GOT3 (cell line): ENCODE measurements at places on chromosomes 13 and 19.
A peak's percentile ranks its signal among the peaks of the same experiment; 100 is the strongest.

DNA sequence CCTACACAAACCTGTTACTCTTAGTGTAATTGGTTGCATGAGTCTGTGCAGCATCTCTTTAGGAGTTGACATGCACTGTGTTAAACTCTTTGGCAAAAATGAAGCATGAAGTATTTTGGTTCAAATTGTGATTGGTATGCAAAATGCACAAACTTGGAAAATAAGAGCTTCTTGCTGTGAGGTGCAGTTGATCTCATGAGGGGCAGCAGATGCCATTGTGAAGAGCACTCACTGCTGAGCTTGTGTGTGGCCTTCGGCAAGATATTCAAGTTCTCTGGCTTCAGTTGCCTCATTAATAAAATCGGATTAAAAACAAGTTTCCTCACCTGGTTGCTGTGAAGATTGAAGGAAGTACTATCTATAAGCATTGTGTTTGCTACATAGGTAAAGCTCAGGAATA, 142.3 kb downstream of the KATNAL1 start:
- no peak for DNase-seq

DNA sequence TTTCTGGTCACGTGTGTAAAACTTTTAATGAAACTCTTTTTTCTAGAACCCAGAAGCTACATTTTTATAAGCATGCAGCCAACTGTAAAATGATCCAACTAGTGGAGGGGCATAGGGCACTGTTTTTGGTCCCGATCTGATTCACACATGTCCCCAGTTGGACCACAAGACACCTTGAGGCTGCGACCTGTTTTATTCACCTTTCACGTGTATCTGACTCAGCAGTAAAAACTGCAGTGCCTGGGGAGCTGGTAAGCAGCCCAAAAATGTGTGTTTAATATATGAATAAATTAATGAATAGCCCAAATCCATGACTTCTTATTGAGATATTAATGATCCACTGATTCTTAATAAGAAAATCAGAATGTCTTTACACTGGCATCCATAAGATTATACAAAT, 140.4 kb downstream of the COL4A1 start:
- no peak for DNase-seq

DNA sequence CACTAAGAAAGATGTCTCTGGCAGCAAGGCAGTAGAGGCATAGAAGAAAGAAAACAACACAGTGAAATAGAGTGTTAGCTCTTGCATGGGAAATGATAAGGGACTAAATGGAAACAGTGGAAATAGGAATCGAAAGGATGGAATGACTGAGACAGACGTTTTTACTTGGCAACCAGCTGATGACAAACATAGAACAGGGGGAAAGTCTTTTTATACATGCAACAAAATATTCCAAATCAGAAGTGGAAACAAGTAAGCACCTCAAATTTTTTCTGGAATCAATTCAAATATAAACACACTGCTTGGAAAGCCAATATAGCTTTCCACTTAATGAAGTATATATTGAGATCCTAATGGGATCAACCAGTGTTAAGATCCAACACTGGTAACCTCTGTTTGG, 110.2 kb downstream of the MZT1 start:
- DNase-seq: no peak

DNA sequence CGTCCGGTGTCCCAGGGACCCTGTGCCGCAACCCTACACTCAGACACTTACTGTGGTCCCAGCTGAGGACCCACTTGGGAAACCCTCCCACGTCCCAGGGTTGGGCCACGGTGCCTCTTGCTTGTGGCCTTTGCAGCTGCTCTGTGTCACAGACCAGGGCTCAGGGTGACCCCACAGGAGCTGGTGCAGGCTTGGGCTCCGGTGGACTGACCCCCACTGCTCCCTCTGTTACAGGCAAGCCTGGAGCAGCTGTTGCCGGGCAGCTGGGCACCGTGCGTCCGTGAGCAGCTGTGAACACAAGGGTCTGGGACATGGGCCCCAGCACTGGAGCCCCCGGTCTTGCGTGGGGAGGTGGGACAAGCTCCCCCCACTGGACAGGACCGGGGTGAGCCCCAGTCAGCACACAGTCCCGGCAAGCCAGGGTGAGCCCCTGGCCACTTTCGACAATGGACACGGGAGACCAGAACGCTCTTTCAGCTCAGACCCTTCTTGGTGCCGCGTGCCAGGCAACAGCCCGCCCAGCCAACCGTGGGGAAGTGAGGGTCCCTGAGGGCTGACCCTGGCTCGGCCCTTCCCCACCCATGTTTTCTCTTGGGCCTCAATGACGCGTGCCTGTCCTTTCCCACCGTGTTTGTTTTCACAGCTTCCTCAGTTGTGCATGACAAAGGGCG, 65.7 kb upstream of the C13orf46 start:
- no peak for DNase-seq

- DNase-seq: no peak
Measured at GRCh38 chr19:50666346-50667176, 17.3 kb downstream of the C19orf81 start.

DNA sequence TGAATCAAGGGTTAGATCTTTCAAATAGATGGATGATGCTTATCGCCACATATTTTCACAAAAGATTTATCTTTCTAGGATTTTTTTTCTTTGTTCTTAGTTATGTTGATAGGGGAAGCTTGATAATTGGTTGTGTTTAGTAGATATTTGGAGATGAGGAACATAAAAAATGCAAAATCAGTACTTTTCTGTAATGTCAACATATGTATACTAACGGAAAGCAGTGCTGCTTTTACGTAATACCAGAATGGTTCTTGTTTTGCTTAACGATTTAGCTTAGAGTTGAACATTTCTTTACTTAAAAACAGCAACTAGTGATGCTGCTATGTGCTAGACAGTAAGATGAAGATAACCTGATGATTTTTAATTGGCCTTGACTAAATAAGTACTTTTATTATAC, 3.0 kb downstream of the ZMYM2 start:
- no peak for DNase-seq

DNA sequence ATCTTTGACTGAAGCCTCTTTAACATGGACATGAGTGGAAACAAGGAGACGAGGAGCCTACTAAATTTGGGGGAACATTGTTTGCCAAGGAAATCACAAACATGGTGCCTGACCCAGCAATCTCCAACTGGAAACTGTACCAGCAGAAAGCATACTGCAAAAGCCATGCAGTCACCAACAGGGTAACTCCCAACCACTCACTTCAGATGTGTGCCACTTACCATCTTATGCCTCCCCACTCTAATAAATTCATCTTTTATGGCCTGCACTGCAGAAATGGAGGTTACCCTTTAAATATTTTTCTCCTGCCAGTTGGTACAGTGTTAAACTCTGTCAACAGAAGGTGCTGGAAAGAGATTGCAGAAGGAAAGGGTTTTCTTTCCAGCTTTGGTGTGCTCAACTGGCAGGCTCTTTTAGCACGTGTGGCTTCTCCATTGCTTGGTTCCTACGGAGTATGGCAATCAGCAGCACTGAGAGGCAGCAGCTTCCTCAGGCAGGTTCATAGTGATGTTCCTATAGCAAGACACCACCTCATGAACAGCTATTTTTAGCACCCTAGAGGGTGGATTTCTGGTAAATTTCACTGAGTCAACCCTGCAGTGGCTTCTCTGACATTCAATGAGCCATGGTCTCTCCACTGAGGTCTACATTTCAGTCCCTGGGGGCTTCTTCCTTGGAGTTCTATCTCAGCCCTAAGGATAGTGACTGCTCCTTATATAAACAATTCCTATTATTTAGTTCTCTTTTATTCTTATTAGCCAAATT, 21.4 kb downstream of the MIR17HG start:
- DNase-seq: no peak

DNA sequence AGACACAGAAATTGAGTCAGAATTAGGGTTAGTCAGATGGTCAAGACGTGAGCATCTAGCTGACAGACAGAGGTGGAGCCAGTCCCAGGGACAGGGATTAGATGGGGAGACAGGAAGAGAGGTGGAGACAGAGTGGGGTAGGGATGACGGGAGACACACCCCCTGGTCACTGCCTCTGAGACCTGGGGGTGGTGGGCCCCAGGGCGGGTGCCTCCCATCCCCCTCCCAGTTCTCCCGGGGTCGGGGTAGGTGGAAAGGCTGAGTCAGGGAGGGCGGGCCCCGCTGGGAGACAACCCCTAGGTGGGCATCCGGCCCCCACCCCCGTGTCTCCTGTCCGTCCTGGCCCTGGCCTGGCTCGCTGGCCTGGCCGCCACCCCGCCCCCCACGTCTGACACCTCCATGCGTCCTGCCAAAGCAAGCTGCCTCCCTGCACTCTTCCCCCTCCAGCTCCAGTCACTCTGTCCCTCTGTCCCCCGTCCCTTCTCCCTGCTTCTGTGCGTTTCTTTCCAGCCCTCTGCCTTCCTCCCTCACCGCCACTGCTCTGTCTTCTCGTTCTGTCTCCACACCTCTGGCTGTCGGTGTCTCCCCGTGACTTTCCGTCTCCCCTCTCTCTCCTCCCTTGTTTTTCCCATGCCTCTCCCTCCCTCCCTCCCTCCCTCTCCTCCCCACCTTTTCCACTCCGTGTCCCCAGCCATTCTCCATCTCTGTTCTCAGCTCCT, 15.1 kb downstream of the CCDC97 start:
- peak; percentile 21 for DNase-seq

DNA sequence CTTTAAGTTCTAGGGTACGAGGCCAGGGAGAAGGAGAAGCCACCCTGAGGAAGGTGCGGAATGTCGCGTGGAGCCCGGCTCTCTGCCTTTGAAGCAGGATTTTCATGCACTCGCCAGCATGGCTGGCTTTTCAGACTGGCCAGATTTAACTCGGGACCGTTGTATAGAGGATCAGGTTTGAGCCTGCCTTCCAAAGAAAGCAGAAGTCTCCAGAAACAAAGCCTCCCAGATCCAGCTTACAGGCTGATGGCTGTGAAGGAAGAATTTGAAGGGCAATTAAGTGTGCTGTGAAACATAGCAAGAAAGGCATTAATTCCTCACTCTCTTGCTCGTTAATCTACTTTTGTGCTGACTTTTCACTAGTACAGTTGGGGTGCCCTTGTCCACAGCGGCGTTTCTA, 140.2 kb downstream of the SOX1 start:
- DNase-seq: no peak
